HT1080 (cell line): ENCODE measurements at places on chromosomes 11 and 22.

DNA sequence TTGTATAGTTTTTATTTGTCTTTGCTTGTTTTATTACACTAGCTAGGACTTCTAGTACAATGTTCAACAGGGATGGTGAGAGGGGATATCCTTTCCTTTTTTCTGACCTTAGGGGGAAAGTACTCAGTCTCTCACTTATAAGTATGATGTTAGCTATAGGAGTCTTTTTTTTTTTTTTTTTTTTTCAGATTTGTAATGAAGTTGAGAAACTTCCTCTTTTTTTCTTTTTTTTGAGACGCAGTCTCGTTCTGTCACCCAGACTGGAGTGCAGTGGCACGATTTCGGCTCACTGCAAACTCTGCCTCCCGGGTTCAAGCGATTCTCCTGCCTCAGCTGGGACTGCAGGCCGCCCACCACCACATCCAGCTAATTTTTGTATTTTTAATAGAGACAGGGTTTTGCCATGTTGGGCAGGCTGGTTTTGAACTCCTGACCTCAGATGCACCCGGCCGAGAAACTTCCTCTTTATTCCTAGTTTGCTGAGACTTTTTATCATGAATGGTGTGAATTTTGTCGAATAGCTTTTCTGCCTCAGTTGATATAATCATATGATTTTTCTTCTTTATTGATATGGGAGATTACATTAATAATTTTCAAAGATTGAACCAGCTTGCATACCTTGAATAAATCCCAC lies 10.9 kb downstream of the TRIM22 start:
- DNase-seq: no peak

DNA sequence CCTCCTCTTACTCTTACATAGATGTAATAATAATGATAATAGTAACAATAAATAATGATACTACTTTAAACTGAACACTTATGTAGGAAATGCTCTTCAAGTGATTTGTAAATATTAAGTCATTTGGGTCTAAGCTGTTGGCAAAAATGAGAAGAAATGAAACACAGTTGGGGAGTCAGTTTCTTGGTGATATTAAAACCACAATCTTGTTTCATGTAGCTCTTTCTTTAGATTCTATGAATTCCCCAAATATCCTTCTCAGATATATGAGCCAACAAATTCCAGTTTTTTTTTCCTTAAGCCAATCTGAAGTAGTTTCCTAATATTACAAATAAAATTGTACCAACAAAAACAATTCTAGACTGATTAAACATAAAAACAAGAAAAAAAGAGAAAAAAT lies 1115.6 kb upstream of the CNTN5 start:
- no peak for DNase-seq

- DNase-seq: no peak
Observed at GRCh38 chr11:102813484-102813883, 15.5 kb upstream of the MMP1 start.

DNA sequence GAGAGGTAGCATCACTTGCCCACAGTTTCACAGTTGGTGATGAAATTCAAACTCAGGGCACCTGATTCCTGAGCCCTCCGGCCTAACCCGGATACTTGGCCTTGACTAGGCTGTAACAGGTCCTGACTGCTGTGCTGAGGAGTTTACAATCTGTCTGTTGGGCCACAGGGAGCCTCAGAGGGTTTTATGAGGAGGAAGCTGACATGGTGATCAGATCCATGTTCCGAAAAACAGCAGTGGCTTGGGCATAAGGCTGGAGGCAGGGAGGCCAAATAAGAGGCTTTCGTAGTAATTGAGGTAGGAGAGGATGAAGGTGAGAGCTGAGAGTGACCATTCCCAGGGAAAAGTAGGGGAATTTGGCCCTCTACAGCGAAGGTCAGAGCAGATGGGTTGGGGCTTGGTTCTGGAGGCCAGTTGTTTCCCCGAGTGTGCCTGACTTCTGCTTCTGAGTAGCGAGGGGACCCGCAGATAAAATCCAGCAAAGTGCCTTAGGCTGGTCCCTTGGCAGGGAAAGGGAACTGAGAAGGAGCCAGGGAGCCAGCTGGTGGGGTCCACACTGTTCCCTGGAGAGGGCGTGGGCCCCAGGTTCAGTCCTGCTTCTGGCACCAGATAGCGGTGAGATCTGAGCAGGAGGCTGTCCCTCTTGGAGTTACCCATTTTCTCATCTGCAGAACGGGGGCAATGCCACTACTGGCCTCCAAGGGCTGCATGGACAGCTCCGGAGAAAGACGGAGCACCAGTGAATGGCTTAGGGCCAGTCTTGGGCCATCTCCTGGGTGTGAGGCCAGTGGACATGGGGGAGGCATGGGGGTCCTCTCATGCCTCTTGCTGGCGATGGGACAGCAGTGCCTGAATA lies 6.5 kb downstream of the PRDM11 start:
- no peak for DNase-seq

- DNase-seq: no peak
Observed at GRCh38 chr11:67644042-67644441, 4.5 kb upstream of the TBX10 start.

DNA sequence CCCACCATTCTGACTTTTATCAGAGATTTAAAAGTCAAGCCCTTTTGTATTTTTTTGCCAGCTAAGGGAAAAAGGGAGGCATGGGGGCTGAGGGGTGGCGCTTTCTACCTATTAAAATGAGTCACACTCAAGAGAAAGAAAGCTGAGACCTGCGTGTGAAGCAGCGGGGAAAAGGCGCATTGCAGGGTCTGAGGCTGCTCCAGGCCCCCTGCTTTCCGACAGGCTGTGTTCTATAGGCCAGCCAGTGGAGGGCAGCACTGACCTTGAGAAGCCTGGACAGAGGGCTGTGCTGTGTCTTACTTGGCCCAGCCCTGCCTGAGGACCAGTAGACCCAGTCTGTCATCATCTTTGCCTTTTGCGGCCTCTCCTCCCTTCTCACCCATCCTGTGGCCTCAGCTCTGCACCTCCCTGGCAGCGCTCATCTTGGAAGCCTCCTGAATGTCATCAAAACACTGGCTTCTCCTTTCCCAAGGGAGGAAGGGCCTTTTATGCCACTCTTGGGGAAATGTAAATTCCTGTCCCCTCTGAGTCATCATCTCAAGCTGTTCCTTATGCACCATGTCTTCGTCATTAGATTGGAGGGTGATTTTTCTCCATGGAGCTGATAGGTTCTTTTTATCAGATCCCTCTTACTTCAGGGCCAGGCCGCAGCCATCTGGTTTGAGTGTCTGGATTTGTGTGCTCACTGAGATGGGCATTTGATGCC lies 12.6 kb upstream of the MAPK8IP1 start:
- peak; percentile 95 for DNase-seq

DNA sequence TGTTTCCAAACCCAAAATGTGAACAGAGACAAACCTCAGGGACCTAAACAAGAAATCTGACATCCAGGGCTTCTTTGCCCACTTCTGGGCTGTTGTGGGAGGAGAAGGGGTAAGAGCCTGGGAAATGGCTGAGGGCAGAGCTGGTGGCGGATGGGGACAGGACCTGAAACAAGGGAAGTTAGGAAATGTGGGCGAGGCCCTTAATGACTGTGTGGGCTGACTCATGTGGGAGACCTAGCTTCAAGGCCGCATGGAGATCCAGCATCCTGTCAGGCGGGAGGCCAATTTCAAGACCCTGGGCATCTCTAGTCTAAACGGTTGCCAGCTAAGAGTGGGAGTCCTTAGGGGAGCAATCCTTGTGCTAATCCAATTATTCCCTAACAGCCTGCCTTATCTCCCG lies 2.1 kb upstream of the OAF start:
- peak; percentile 95 for DNase-seq

GRCh38 chr11:121213362-121213893 lies 79.1 kb upstream of the SC5D start:
- DNase-seq: no peak

- peak; percentile 99 for DNase-seq
Observed at GRCh38 chr11:129143335-129143734, 48.8 kb downstream of the ARHGAP32 start.

GRCh38 chr11:58652726-58653280 lies 30.3 kb downstream of the CNTF start:
- DNase-seq: no peak

- DNase-seq: no peak
Observed at GRCh38 chr11:117910941-117911655, 18.1 kb downstream of the TMPRSS13 start.

DNA sequence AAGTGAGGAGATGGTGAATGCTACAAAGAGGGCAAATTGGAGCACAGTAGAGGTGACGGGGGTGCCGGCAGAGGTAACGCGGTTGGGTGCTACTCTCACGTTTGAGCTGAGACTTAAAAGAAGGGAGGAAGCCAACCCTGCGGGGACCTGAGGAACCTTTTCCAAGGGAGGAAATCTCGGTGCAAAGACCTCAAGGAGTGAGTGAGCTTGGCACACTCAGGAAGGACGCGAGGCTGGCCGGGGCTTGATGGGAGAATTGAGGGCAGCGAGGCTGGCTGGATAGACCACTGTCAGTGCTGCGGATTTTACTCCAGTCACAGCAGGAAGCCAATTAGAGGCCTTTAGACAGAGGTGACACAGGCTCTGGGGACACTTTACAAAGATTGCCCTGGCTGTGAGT lies 25.0 kb downstream of the TSKU start:
- DNase-seq: no peak

- DNase-seq: no peak
Observed at GRCh38 chr11:107969219-107969618, 39.5 kb upstream of the CUL5 start.

DNA sequence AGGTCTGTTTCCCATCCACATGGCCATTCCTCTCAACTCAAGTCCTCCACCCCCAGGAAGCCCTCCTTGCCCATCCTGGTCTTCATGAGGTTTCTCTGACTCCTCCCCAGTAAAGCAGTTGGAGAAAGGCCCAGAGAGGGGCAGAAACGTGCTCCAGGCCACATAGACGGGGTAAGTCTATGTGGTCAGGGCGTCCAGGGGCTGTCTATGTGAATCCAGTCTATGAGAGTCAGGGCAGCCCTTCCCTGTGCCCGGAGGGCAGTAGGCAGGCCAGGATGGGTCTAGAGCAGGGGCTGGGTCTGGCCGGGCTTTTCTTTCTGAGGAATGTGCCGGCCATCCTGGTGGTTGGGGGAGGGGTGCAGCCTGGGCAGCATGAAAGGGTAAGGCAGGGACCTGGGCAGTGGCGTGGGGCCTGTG lies 11.7 kb downstream of the GUCD1 start:
- DNase-seq: no peak

DNA sequence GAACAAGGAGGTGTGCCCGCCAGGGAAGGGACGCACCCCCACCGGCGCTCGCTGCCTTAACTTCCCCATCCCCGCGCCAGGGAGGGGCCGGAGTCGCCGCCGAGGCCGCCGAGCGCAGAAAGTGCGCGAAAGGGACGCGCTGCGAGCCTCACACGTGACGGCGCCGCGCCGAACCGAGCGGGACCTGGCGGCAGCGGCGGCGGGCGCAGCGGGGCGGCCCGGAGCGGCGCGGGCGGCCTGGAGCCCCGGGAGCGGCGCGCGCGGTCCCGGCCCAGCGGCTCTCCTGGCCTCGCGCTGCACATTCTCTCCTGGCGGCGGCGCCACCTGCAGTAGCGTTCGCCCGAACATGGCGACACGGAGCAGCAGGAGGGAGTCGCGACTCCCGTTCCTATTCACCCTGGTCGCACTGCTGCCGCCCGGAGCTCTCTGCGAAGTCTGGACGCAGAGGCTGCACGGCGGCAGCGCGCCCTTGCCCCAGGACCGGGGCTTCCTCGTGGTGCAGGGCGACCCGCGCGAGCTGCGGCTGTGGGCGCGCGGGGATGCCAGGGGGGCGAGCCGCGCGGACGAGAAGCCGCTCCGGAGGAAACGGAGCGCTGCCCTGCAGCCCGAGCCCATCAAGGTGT lies at the start of gene SORL1:
Gene SORL1, plus strand, starts transcription at position 329 of the 623 bp plus-strand sequence. Its CDS starts 18 bp downstream, at position 347.
- DNase-seq: peak; percentile 23

- DNase-seq: peak; percentile 79
Observed at GRCh38 chr11:15816260-15816871, 540.0 kb downstream of the SOX6 start.

GRCh38 chr11:82404981-82405380 lies 328.7 kb downstream of the FAM181B start:
- DNase-seq: no peak

- no peak for DNase-seq
Observed at GRCh38 chr22:29313126-29313575, 2.3 kb downstream of the RASL10A start.

DNA sequence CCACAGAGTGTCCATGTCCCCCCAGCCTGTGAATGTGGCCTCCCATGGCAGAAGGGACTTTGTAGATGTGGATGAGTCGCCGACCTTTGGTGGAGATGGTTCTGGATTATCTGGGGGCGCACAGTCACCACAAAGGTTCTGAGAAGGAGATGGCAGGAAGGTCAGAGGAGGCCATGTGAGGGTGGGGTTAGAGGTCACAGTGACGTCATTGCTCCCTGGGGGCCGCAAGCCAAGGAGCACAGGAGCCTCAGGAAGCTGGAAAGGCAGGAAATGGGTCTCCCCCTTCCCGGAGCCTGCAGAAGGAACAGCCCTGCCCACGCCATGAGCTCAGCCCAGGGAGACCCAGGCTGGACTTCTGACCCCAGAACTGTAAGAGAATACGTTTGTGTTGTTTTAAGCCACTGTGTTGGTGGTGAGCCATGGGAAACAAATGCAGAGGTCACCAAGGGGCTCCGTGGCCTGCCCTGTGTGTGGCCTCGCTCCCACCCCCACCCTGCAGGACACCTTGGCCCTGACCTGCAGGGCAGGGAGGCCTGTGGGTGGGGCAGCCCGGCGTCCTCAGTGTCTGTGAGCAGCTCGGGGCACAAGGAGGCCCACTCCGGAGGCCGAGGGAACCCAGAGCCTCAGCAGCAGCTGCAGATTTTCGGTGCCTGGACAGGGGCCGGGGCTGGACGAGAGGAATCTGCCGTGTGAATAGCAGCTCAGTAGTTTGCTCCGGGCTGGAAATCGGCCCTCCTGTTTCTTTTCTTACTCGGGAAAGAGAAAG lies 32.1 kb downstream of the GRAMD4 start:
- DNase-seq: no peak

GRCh38 chr11:57213342-57214097 lies 23.5 kb downstream of the APLNR start:
- DNase-seq: no peak

- DNase-seq: no peak
Observed at GRCh38 chr11:11189506-11189905, 163.5 kb downstream of the CSNK2A3 start.

DNA sequence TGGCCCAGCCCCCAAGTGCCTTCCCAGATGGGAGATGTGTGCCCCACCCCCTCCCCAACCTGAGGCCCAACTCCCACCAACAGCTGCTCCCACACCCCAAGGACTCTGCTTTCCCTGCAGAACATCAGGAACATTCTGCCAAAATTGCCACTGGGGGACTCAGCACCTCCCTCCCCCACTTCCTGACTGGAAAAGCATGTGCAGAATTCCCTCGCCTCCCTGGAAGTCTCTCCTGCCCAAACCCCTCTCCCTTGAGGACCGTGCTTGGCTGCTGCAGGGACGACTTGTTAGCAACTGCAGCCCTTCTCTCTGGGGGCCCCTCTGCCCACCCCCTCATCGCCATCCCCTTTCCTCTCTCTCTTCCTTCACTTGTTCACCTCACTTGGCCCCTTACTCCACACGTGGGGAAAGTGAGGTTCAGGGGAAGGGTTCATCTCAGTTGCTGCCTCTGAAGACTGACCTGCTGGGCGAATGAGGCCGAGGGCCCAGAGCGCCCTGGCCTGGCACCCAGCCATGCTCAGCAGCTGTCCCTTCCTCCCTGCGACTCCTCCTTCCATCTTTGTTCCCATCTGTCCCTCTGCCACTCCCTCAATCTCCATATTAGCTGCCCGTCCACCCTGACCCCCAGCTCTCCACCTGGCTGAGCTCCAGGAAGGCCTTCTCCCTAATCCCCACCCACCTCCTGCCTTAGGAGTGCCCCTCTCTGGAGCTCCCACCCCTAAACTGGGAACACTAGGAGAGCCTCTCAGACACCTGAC lies 105.1 kb downstream of the CHST1 start:
- no peak for DNase-seq

GRCh38 chr11:122756417-122756816 lies 81.9 kb upstream of the CRTAM start:
- no peak for DNase-seq

- DNase-seq: peak; percentile 64
Observed at GRCh38 chr11:117221775-117222517, 9.9 kb downstream of the PCSK7 start.
